Stimulated activated CD4-positive, alpha-beta T cell treated with anti-CD3 and anti-CD28 coated beads, TNF-alpha, amount 100 ng/mL, for 1 hour (primary cell): ENCODE measurements at places on chromosomes 11 and 22.

DNA sequence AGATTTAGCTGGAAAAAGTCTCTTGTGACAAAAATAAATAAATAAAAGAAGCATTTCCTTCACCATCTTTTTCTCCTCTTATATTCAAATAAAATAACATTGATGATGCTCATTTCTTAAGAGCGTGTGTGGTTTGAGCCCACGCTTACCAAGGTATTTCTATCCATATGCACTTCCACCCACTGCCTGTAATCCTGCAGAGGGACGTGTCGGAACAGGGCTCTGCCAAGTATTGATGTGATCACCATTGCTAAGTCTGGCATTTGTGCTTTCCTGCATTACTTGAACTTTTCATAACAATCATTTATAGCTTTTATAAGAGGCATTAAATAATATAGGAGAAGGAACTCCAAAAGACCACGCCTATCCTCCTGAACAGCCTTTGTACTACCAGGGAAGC lies 107.6 kb downstream of the SHANK2 start:
- no peak for DNase-seq

GRCh38 chr11:45285930-45286632 lies at the start of gene SYT13:
SYT13 (minus strand) TSS chr11:45286341; CDS start chr11:45286207, 134 bp downstream.
- DNase-seq, result no peak

DNA sequence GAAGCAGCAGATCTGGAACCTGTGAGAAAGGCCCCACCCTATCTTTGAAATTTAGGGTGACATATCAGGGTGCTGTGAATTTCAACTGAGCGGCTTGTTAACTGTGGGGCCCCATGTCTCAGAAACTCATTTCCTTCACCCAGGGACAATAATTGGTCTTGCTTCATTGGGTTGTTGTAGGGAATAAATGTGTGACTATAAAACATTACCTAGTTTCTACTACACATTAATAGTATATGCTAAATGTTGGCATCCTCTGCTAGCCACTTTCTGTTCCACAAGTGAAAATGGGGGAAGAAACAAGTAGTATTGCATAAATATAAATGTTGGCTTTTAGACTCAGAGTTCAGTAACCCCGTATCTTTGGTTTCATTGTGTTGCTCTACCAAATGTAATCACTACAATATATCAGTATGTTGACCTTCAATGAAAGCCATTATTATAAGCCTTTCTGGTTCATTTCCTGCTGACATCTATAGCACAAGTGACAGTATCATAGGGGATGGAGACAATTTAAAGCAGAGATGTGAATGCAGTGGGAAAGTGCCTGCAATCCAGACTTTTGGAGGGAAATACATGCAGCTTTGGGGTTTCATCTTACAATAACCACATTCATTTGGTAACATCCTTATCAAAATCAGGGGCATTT lies 905.5 kb upstream of the RAG2 start:
- DNase-seq, result no peak

DNA sequence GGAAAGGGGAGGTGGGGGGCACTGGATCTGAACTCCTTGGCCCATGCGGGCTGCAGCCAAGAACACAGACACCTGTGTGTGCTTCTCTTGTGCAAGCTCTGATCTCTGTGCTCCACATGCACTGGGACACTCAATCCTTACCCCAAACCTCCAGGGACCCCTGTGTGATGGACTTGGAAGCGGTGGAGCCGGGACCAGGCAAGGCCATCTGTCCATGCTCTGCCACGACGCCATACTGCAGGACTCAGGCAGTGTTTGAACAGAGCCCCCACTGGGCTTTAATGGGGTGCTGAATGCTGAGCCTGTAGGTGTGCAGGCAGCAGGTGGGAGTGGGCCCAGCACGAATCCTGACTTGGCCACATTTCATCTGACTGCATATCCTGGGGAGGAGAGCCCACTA lies 23.4 kb downstream of the PPM1F start:
- DNase-seq, result no peak
